Activated naive CD8-positive, alpha-beta T cell treated with anti-CD3 and anti-CD28 coated beads, Interleukin-2, amount 50 U/mL, for 24 hours (primary cell): ENCODE measurements at places on chromosomes 12 and 14.

GRCh38 chr14:94368956-94369355, 19.4 kb downstream of the SERPINA1 start:
- no peak for DNase-seq

GRCh38 chr12:66144791-66145754, 14.5 kb upstream of the LLPH start:
- no peak for DNase-seq

DNA sequence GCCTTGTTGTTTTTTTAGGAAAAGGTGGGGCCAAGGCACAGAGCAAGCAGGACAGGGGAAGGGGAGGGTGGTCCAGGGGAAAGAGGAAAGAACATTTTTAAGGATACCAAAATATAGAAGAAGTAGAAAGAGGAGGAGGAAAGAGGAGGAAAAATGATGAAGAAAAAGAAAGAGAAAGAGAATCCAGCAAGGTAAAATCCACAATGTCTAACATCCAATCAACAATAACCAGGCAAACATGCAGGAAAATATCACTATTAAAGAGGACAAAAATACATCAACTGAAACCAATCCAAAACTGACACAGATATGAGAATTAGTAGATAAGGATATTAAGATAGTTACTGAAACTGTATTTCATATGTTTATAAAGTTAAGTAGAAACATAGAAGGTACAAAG, 7.0 kb upstream of the TMEM120B start:
- DNase-seq, result no peak

- no peak for DNase-seq
These were observed 23.6 kb downstream of the ABCB9 start for GRCh38 chr12:122942637-122943036.

GRCh38 chr12:29599381-29599780, 101.9 kb upstream of the OVCH1 start:
- no peak for DNase-seq

DNA sequence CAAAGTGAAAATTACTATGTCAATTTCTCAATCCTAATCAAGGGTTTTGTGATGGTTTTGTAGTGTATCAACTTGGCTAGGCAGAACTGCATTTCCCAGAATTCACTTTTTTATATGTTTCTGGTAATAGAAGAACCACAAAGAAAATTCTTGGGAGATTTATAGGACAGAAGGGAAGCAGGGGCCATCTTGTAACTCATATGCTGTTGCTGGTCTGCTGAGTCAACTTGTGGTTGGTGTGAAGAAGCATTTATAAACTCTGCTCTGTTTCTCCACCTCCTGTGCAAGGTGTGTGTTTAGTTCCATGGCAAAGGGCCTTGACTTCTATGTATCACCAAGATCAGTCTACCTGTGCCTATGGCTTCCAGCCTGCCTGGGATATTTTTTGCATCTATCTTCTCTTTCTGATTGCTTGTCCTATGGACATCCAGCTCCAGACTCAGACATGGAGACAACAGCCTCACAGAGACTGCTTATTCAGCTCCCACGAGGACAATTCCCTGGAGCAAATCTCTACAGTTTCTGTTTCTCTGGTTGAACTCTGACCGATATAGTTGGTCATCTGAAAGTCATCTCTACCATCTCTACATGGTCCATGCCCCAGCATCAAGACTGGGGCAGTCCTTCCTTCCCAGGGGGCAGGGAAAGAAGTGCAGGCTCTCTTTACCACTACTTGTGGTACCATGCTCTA, 364.3 kb upstream of the DDHD1 start:
- DNase-seq, result no peak

- no peak for DNase-seq
These were observed 13.7 kb downstream of the TXNDC16 start for GRCh38 chr14:52538623-52539022.

GRCh38 chr14:32820682-32821081, 118.0 kb upstream of the NPAS3 start:
- DNase-seq, result no peak

DNA sequence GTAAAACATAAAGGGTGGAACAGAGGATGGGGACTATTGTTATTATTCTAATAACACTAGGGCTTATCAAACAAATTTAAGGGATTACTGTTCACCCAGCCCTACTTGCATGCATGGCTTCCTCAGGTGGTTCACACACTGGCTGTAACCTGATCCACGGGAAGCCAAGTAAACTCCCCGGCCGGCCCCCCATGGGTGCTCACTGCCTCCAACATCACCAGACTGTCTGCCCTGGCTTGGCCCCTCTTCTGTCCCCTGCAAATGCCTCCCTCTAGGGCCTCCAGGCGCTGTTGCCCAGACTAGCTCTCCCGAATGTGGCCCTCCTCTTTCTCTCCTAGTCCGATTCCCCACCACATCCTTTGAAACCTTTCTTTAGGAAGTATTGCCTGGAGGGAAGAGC, 18.6 kb downstream of the FAIM2 start:
- no peak for DNase-seq

- no peak for DNase-seq
These were observed 14.9 kb downstream of the LTA4H start for GRCh38 chr12:96020314-96021003.

DNA sequence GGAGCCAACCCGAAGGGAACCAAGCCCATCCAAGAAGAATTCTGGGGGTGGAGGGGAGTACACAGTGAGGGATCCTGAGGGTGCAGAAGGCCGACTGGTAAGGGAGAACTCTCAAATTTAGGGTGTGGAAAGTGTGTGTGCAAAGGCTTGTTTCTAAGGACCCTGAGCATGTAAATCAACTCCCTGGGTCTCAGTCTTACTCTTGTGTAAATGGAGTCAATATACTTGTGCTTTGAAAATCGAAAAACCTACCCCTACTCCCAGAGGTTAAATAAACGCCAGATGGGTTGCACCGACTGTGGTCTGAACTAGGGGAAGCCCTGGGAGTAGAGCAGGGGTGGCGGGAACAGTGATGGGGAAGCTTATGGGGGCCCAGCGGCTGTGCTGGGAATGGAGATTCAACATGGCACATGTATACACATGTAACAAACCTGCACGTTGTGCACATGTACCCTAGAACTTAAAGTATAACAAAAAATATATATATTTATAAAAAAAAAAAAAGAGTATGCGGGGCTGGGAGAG, 6.0 kb downstream of the B4GALNT1 start:
- no peak for DNase-seq

- no peak for DNase-seq
These were observed at the start of gene LBHD2 for GRCh38 chr14:103084021-103084919. LBHD2 (plus strand) TSS chr14:103084210; CDS start chr14:103086013, 1,803 bp downstream.

GRCh38 chr12:3727354-3727753, 25.6 kb downstream of the CRACR2A start:
- DNase-seq, result no peak

DNA sequence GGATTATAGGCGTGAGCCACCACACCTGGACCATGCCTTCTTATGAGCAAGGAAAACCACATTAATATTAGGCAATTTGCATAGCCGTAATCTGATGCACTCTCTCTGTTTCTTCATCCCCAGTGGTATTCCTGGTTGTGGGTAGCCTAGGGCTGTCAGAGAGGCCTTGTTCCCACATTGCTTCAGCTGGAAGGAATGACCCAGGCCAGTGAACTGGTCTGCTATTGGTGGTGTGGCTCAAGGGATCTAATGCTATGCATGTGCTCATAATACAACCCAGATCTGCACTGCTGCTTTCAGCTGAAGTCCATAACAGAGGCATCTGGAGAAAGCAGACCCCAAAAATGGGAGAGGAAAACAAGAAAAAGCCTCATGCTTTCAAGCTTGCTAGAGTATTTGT, 33.1 kb upstream of the G2E3 start:
- no peak for DNase-seq
